H4 (cell line): ENCODE measurements at places on chromosomes 1 and 21. TPM values are rescaled to one million over a fixed set of nuclear protein-coding genes. Genes with fewer than 3 reads are reported as not detected.

The ST6GALNAC3 gene
- 4.6 and 11.4 TPM in 2 replicates for total RNA-seq

The ABCG1 gene
- total RNA-seq, result 7.8 and 9.0 TPM in 2 replicates

The EFNA3 gene
- 7.5 and 9.5 TPM in 2 replicates for total RNA-seq

The INSRR gene
- not detected in 2 replicates for total RNA-seq

The NCF2 gene
- total RNA-seq, result 4.1 and 10.2 TPM in 2 replicates

The VSIG8 gene
- 0.14 TPM in 1 of 2 replicates, not detected in the other for total RNA-seq

The SLC25A34 gene
- total RNA-seq, result 0.10 and 0.47 TPM in 2 replicates

DNA sequence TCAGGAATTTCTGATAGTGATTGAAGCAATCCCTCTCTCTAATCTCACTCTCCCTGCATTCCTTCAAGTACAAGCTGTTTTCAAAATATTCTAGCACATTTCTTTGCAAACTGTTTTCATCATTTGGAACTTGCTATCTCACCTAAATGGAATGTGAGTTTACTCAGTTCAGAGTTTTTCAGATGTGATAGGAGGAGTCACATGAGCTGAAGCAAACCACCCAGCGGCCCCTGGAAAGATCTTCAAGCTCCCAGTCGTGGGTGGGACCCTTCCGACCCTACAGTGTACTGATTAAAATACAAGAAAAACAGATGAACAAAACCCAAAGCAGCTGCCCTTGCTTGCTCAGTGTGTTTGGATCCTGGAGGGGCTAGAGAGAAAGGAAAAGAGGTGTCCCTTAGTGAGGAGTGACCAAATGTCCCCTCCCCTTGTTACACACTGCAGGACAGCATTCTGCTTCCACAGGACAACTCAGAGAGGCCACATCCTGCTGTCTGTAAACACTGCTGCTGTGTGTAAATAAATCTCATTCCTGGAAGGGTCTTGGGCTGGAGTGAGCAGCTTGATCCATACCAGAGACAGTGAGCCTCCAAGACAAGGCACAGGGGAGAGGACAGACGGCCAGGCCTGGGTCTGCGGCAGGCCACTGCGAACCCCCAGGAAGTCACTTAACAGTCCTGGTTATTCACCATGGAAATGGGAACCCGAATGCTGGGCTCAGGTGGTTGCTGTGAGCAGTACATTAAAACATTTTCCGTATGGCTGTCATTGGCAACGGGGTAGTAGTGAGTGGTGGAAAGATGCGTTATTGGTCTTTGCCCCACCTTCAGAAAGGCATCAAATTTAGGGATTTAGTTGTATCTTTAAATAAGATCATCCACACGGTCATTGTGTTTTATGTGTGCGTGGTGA is 229.2 kb downstream of the RHOU start:
- DNase-seq, result peak; percentile 74

DNA sequence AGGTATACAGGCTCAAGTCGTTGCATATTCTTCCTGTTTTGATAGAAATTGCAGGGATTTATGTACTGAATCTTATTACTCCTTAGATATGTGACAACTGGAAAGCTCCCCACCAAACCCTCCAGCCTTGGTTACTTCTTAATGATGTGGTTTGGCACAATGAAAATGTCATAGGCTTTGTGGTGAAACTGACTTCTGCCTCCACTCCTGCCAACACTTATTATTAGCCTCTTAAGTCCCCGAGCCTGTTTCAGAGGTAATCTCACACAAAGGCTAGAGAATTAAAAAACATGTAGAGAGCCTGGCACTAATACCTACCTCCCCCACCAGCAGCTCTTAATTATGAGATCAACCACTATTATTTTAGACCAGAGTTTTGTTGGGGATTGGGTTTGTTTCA is 4.2 kb downstream of the COX20 start:
- DNase-seq, result no peak

DNA sequence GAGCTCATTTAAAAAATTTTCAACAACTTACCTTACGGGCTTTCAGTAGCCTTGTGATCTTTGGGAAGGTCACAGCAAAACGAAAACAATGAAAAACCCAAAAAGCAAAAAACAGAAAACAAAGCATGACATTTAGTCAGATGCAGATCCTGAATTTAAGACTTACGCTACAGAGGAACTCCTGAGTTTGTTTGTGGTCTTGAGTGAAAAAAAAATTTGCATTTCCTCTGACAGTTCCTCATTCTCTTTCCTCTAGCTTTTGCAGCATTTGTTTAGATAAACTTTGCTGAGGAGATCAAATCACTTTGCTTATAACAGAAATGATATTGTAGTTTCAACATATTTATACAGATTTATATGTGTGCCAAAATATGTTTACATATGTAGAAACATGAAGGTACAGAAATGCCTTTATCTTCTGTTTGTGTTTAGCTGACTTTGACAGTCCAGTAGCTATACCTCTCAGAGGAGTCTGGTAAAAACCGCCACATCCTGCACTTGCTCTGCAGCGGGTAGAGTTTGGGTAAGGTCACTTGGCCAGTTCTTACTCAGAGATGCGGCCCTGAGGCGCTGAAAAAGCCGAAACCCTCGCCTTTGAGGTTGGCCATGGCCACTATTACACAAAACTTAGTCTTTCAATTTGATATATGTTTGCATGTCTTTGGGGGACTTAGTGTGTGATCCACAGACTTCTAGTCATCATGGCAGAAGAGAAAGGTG is 142.5 kb downstream of the TNR start:
- no peak for DNase-seq

- no peak for DNase-seq
Measured at GRCh38 chr1:248905662-248906008, 400 bp upstream of the PGBD2 start.

DNA sequence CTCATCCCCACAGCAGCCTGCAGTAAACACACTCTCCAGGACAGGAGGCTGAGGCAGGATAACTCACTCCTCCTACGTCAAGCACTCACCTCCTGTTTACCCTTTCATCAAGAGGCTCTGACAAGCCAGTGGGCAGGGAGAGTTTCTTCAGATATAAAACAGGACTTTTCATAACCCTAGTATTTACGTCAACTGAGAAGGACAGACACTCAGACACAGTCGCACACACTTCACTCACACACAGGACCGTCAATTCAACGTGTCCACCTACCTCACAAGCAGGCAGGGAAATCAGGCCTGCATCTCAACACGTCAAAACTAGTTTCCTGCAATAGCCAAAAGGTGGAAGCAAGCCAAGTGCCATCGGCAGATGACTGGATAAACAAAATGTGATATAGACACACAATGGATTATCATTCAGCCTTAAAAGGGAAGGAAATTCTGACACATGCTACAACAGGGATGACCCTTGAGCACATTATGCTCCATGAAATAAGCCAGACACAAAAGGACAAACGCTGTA is 48.6 kb downstream of the ITPKB start:
- no peak for DNase-seq

DNA sequence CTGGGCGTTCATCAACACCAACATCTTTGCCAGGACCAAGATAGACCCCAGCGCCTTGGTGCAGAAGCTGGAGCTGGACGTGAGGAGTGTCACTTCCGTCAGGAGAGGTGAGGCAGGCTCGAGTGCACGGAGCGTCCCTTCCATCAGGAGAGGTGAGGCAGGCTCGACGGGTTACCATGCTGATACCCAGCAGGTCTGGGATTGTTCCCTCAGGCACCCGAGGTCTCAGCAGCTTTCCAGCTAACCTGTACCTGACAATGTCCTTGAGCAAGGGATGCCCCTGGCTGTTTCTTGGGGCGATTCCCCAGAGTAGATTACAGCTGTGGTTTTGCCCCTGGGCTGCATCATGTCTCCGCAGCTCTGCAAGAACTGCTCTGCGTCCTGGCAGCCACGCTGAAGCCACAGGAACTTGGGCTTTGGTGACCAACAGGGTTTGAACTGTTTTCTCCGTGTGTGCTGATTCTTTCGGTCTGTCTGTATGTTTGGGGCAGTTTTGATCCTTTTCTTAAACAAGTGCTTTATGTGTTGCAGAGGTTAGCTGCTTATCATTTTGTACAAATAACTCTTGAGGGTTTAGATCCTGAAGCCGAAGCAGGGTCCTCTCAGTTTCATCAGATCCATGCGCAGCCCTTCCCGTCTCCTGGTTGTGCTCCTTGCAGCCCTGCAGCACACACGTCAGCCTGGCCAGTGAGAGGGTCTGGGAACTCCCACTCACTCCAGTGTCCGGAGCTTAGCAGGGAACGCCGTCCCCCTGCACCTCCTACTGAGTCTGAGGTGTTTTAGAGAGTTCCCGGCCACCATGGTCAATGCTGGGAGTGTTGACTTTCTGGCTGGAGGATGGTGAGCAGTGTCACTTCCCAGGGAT is 4.1 kb downstream of the SLX9 start:
- no peak for DNase-seq

DNA sequence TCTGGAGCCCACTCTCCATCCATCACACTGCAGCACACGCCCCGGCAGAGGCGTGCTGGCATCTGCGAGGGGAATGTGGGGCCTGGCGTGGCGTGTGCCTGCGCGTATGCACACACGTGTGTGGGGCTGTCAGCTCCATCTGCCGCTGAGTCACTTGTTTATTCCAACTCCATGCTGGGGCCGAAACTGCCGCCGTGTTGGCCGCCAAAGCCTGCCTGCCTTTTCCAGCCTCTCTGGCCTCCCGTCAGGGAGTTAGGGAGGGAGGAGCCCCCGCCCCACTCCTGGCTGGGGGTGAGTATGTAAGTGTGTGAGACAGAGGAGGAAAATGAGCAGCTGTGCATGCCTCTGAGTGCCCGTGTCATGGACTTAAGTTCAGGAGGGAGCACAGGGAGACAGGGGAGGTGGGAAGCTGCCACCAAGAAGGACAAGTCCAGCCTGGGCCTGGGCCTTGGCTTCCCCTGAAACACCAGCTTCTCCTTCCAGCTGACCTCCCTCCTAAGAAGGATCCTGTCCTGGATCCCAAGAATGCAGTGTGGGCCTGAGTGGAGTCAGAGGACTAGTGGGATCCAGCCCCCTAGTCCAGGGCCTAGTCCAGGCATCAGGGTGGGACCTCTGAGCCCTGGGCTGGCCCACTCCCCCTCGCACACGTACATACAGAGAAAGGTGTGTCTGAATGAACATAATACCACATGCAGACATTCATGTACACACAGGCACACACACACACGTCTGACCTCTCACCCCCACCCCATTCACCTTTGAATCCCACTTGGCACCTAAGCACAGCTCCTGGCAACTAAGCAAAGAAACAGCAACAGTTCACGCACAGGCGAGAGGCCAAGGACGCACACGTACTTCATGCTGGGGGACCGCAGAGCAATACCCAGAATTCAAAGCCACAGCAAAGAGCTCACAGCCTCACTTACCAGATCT is 24.7 kb downstream of the MEF2D start:
- no peak for DNase-seq

DNA sequence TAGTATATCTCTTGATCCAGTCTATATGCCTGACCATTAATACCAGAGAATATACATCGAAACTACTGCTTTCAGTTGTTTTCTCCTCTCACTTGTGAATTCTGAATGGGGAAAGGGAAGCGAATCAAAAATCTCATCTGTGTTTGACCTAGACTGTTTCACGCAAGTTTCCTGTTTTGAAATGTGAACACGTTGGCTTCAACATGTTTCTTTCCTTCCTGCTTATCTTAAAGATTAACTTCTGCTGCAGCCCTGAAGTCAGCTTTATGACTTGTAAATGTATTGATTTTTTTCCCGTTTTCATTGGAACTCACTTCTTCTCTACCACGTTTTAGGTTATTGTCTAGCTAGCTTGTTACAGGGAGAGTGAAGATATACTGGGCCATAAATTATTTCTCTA is 49.9 kb downstream of the SNX27 start:
- DNase-seq, result no peak

- DNase-seq, result no peak
Measured at GRCh38 chr1:247350587-247350986, 18.9 kb upstream of the ZNF496 start.

- no peak for DNase-seq
Measured at GRCh38 chr1:54927472-54928240, 40.7 kb upstream of the DHCR24 start.

DNA sequence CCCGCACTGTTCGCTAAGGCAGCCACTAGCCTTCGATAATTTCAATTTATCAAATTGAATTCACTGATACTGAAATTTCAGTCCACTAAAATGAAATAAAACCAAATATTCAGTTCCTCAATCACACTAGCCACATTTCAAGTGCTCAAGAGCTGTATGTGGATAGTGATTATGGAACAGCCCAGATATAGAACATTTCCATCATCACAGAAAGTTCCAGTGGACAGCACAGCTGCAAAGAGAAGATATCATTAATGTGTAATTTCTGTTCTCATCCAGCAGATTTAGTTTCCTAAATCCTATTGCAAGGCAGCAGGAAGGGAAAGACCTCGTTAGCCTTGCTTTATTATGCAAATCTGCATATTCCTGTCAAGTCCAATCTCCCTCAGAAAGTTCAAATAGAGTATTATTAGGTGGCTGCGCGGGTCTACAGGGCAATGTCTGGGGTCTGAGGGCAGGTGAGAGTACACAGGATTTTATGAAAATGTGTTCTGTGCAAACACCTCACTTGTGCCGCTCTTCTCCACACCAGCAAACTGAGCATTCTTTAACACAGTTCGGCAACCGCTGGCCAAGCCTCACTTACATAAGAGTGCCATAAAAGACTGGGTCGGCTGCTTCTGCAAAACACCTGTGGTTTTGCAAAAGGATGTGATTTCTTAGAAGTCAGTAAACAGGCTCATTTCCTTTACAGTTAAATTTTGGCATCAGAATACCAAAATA is 22.4 kb downstream of the CAPZB start:
- no peak for DNase-seq

- no peak for DNase-seq
Measured at GRCh38 chr1:28577738-28578536, 14.1 kb upstream of the RAB42 start.

DNA sequence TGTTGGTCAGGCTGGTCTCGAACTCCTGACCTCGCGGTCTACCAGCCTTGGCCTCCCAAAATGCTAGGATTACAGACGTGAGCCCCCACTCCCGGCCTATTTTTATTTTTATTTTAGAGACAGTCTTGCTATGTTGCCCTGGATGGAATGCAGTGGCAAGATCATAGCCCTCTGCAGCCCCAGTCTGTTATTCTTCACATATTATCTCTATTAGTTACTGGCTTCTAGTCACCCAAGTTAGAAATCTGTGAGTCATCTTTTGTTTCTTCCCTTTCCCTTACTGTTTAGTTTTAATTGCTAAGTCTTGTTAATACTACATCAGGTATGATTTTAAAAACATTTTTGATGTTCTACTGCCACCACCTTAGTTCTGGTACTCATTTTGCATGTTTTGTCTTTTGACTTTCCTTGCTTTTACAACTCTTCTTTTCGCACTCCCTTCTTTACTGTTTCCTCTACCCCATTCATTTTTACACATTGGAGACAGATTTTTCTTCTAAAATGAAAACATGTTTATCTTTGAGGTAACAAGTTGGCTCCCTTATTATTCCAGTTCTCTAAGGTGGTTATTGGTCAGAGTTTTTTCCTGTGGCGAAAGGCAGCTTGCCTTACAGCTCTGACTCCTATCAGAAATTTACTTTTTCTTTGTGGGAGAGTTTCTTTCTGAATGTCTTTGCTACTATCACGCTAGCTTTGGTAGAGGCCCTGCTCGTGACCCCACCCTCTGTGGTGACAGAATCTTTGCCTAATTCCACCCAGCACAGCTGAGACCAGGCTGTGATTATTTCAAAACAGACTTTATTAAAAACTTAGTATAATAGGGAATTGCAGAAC is 19.5 kb downstream of the ZMYM4 start:
- no peak for DNase-seq
